ENCODE measurements at places on chromosomes 1 and 21. TPM values are rescaled to one million over a fixed set of nuclear protein-coding genes. Genes with fewer than 3 reads are reported as not detected.

Gene NBPF4
- total RNA-seq, result not detected

Gene TMPRSS15
- not detected for total RNA-seq

Gene HES4
- 21.8 TPM for total RNA-seq

Gene AIRE
- total RNA-seq, result 0.19 TPM

Gene AUNIP
- total RNA-seq, result 0.26 TPM

Gene REN
- not detected for total RNA-seq

Gene FCRL2
- total RNA-seq, result not detected

Gene RIMS3
- 0.32 TPM for total RNA-seq

Gene PRR9
- total RNA-seq, result not detected

Gene TARS2
- total RNA-seq, result 35.1 TPM

DNA sequence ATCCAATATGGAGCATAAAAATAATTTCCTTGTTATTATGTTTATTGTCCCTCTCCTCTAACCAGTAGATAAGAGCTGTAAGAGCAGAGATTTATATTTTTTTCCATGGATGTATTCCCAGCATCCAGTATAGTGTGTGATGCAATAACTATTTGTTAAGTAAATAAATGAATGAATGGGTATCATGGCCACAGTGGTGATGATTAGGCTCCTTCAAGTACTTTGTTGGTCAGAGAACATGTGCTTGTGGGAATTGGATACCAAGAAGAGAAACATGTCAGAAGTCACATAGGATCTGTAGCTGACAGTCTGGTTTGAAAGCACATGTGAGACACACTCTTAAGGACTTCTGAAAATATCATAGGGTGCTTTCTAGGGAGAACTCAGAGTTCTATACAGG, 588.5 kb downstream of the AGBL4 start:
- H3K36me3 ChIP-seq, result no peaks in the 10 kb centered on the region
- H3K4me3 ChIP-seq, result no peak overlapping the region
- no peaks in the 10 kb centered on the region for H3K4me1 ChIP-seq

- no peak overlapping the region for H3K4me3 ChIP-seq
- no peak for DNase-seq
- no peaks in the 10 kb centered on the region for H3K4me1 ChIP-seq
- no peak overlapping the region for H3K27ac ChIP-seq
Observed at GRCh38 chr1:106700211-106700610, 356.3 kb upstream of the PRMT6 start.

GRCh38 chr1:58709540-58710175, 9.8 kb upstream of the MYSM1 start:
- no peaks in the 10 kb centered on the region for H3K36me3 ChIP-seq
- H3K4me3 ChIP-seq, result no peak overlapping the region
- H3K27me3 ChIP-seq, result no peaks in the 10 kb centered on the region
- DNase-seq, result no peak
- H3K27ac ChIP-seq, result no peak overlapping the region

DNA sequence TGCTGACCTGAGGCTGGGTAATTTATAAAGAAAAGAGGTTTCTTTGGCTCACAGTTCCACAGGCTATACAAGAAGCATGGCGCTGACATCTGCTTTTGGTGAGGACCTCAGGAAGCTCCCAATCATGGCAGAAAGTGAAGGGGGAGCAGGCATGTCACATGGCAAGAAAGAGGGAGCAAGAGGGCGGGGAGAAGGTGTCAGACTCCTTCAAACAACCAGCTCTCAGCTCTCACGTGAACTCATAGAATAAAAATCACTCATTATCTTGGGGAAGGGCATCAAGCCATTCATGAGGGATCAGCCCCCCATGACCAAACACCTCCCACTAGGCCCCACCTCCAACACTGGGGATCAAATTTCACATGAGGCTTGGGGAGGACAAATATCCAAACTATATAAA, 266.8 kb downstream of the RHOU start:
- H3K4me3 ChIP-seq, result no peak overlapping the region
- H3K4me1 ChIP-seq, result no peaks in the 10 kb centered on the region
- no peaks in the 10 kb centered on the region for H3K36me3 ChIP-seq
- no peak for DNase-seq
- H3K27ac ChIP-seq, result no peak overlapping the region

- no peak overlapping the region for H3K4me3 ChIP-seq
- no peaks in the 10 kb centered on the region for H3K4me1 ChIP-seq
- H3K27ac ChIP-seq, result no peak overlapping the region
- DNase-seq, result no peak
Observed at GRCh38 chr1:244992833-244993232, 128.5 kb upstream of the HNRNPU start.

GRCh38 chr1:109730666-109731065, 10.2 kb downstream of the GSTM3 start:
- no peak overlapping the region for H3K4me3 ChIP-seq
- no peaks in the 10 kb centered on the region for H3K27me3 ChIP-seq
- no peak overlapping the region for H3K27ac ChIP-seq
- peaks cover 6% of the 10 kb centered on the region for H3K36me3 ChIP-seq
- no peak for DNase-seq

DNA sequence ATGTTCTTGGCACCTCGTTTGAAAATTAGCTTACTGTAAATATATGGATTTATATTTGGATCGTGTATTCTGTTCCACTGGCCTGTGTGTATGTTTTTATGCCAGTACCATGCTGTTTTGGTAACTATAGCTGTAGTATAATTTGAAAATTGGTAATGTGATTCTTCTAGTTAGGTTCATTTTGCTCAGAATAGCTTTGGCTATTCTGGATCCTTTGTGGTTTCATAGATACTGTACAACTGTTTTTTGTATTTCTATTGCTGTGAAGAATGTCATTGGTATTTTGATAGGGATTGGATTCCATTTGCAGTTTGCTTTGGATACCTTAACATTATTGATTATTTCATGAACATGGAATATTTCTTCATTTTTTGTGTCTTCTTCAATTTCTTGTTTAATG, 490.2 kb downstream of the BRINP3 start:
- no peaks in the 10 kb centered on the region for H3K27me3 ChIP-seq
- H3K4me1 ChIP-seq, result no peaks in the 10 kb centered on the region
- H3K27ac ChIP-seq, result no peak overlapping the region
- H3K36me3 ChIP-seq, result no peaks in the 10 kb centered on the region
- H3K4me3 ChIP-seq, result no peak overlapping the region

GRCh38 chr1:119068427-119068826, 72.0 kb downstream of the WARS2 start:
- no peak overlapping the region for H3K4me3 ChIP-seq
- no peaks in the 10 kb centered on the region for H3K4me1 ChIP-seq
- no peak for DNase-seq
- H3K27ac ChIP-seq, result no peak overlapping the region

GRCh38 chr1:160377585-160378206, 10.8 kb downstream of the NHLH1 start:
- H3K4me1 ChIP-seq, result peaks cover 4% of the 10 kb centered on the region
- no peaks in the 10 kb centered on the region for H3K27me3 ChIP-seq
- DNase-seq, result no peak
- no peaks in the 10 kb centered on the region for H3K36me3 ChIP-seq
- no peak overlapping the region for H3K27ac ChIP-seq

- no peak for DNase-seq
- no peaks in the 10 kb centered on the region for H3K27me3 ChIP-seq
- peak overlapping the region; percentile 34 for H3K27ac ChIP-seq
Observed at GRCh38 chr1:56526571-56527174, 52.7 kb downstream of the PLPP3 start.

DNA sequence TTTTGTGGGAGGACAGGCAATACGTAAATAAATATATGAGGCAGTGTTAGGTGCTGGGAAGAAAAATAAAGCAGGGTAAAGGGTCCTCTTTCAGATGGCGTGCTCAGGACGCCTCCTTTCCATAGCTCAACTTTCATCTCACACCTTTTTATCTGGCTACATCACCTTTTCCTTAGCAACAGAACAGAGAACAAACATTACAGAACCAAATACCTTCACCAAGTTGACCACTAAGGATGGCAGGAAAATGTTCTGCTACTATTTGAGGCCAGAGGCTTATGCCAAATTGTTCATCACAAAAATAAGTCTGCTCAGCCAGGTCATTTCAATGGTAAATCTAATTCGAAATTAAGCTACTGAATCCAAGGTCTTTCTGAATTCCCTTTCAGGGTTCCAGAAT, 149.2 kb upstream of the C1orf21 start:
- H3K4me1 ChIP-seq, result peaks cover 7% of the 10 kb centered on the region
- no peak for DNase-seq
- no peaks in the 10 kb centered on the region for H3K36me3 ChIP-seq
- no peak overlapping the region for H3K27ac ChIP-seq
- no peaks in the 10 kb centered on the region for H3K27me3 ChIP-seq

DNA sequence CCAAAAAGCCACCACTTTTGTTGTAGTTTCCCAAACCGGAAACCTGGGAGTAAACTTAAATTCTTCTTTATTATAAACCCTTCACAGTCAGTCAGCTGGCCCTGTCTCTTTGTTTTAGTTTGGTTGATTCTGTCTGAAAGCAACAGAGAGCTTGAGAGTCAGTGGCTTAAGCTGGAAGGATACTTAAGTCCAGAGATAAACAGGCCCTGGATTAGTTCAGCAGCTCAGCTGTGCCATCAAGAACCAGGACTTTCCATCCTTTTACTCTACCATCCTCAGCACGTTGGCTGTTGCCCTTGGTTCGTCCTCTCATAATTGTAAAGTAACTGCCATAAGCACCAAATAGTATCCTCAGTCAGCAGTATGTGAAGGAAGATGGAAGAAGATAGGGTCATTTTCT, 4.5 kb downstream of the DESI2 start:
- DNase-seq, result no peak
- H3K27ac ChIP-seq, result no peak overlapping the region
- no peaks in the 10 kb centered on the region for H3K36me3 ChIP-seq
- peaks cover 44% of the 10 kb centered on the region for H3K4me1 ChIP-seq

DNA sequence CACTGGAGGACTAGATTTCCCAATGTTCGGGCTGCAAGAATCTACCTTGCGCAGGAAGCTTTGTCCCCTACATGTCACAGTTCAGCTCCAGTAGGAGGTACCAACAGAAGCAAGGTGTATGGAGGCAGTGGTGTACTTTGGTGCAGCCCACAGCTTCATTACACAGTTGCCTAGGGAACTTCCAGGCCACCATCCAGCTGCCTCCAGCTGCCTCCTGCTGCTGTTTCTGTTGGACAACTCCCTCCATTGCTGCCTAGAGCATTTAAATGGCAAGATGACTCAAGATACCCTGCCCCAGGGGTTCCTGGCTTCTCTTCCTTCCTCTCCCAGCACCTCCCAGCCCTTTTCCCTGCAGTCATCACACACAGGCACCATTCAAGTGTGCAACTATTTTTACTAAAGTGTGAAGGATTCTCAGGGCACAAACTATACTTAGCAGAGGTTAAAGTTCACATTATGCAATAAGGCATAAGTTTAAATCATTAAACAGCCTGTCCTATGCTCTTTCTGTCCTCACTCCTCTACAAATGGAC, 39.0 kb upstream of the ATP1A1 start:
- no peaks in the 10 kb centered on the region for H3K4me1 ChIP-seq
- no peak overlapping the region for H3K27ac ChIP-seq
- DNase-seq, result no peak

DNA sequence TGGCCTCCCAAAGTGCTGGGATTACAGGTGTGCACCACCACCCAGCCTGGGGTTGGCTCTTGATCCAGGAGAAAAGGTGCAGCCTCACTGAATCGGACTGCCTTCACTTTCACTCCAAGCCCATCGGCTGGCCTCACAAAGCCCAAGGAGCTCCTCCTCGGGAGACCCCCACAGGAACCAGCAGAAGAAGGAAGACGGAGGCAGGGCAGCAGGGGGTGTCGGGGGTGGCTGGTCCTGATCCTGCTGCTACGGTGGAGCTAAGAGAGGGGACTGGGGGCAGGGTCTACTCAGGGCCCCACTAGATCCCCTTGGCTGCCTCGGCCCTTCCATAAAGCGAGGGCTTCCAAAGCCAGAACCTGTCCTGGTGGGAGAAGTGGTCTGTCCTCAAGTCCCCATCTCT, 93.9 kb downstream of the STUM start:
- peaks cover 32% of the 10 kb centered on the region for H3K4me1 ChIP-seq
- H3K4me3 ChIP-seq, result no peak overlapping the region
- DNase-seq, result peak; percentile 5
- no peak overlapping the region for H3K27ac ChIP-seq
- no peaks in the 10 kb centered on the region for H3K36me3 ChIP-seq
- H3K27me3 ChIP-seq, result no peaks in the 10 kb centered on the region

- no peaks in the 10 kb centered on the region for H3K4me1 ChIP-seq
- no peak for DNase-seq
- no peak overlapping the region for H3K27ac ChIP-seq
- no peak overlapping the region for H3K4me3 ChIP-seq
- H3K36me3 ChIP-seq, result no peaks in the 10 kb centered on the region
Observed at GRCh38 chr1:192581131-192581927, 5.8 kb downstream of the RGS1 start.

DNA sequence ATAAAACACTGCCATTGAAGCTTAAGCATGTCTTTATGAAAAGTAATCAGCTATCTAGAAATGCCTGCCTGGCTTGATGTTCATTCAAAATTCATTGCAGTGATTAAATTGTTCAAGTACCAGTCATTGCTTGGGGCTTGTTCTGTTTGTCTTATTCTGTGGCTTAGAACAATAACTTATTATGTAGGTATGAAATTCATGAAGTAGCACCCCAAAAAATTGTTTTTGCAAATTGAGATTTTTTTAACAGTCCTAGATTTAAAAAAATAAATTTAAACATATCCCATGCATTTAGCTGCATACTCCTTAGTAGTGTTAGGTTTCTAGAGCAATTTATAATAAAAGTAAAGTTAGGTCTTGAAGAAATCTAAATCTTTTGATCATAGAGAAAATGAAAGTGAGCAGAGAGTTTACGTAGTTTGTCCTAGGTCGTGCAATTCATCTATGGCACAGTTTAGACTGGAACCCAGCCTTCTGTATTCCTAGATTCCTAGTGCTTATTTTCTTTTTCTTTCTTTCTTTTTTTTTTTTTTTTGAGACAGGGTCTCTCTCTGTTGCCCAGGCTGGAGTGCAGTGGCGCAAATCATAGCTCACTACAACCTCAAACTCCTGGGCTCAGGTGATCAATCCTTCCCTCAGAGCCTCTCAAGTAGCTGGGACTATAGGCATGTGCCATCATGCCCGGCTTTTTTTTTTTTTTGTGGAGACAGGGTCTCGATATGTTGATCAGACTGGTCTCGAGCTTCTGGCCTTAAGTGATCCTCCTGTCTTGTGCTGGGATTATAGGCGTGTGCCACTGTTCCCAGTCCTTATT, 9.3 kb downstream of the MIER1 start:
- no peaks in the 10 kb centered on the region for H3K36me3 ChIP-seq
- DNase-seq, result no peak
- H3K27me3 ChIP-seq, result no peaks in the 10 kb centered on the region
- H3K4me1 ChIP-seq, result peaks cover 71% of the 10 kb centered on the region

- no peak overlapping the region for H3K27ac ChIP-seq
- DNase-seq, result no peak
- no peaks in the 10 kb centered on the region for H3K27me3 ChIP-seq
- H3K4me1 ChIP-seq, result no peaks in the 10 kb centered on the region
- no peak overlapping the region for H3K4me3 ChIP-seq
Observed at GRCh38 chr1:97870589-97870988, 50.2 kb downstream of the DPYD start.

- no peaks in the 10 kb centered on the region for H3K36me3 ChIP-seq
- DNase-seq, result no peak
- no peak overlapping the region for H3K27ac ChIP-seq
- H3K4me1 ChIP-seq, result no peaks in the 10 kb centered on the region
Observed at GRCh38 chr1:216246577-216247203, 176.6 kb downstream of the USH2A start.
